ENCODE measurements at places on chromosomes 12 and 14.

DNA sequence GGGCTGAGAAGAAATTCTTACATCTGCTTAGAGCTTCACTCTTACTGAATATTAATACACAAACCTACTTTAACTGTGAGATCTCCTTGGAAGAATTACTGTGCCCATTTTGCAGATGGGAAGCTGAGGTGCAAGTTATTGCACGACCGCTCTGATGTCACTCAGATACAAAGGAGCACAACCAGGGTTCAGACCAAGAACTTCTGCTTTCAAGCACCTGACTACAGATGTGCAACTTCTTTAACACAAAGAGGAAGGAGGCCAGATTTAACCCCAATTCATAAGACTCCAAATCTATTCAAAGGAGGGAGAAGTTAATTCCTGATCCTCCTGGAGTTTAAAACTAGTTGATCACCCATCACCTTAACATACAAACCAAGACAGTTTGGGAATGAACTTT lies 232.6 kb downstream of the VRK1 start:
- no peak for DNase-seq

DNA sequence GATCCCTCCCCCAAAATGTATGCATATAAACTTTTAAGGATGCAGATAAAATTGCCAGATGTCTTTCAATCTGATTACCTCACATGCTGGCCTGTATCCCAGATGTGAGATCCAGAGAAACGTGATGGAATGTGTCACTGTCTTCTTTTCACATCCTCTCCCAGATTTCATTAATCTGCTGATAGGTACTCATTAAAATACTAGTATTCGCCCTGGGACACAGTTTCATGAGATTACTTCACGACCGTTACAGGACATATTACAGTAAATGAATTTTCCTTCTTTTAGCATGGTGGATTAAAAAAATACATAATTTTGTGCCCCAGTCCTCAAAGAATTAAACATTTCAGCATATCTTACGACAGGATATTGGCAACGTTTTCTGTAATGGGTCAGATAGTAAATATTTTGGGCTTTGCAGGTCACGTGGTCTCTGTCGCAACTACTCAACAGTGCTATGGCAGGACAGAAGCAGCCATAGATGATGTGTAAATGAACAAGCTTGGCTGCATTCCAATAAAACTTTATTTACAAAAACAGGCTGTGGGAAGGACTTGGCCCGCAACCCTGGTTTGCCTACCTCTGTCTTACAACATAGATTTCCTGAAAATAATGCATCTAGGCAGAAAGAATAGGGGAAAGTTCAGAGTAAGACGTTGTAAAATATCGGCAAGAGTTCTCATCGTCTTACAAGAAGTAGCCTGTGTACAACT lies 156.0 kb upstream of the DIO3 start:
- DNase-seq, result peak; percentile 74

DNA sequence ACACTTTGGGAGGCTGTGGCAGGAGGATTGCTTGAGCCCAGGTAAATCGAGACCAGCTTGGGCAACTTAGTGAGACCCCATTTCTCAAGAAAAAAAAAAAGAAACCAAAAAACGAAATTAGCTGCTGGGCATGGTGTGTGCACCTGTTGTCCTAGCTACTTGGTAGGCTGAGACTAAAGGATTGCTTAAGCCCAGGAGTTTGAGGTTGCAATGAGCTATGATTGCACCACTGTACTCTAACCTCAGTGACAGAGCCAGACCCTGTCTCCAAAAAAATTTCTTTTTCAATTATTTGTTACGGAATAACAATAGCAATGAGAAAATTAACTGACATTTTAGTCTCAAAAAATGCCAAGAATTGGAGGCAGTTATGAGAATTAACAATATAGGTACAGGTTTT lies 128.0 kb downstream of the CCDC91 start:
- no peak for DNase-seq

DNA sequence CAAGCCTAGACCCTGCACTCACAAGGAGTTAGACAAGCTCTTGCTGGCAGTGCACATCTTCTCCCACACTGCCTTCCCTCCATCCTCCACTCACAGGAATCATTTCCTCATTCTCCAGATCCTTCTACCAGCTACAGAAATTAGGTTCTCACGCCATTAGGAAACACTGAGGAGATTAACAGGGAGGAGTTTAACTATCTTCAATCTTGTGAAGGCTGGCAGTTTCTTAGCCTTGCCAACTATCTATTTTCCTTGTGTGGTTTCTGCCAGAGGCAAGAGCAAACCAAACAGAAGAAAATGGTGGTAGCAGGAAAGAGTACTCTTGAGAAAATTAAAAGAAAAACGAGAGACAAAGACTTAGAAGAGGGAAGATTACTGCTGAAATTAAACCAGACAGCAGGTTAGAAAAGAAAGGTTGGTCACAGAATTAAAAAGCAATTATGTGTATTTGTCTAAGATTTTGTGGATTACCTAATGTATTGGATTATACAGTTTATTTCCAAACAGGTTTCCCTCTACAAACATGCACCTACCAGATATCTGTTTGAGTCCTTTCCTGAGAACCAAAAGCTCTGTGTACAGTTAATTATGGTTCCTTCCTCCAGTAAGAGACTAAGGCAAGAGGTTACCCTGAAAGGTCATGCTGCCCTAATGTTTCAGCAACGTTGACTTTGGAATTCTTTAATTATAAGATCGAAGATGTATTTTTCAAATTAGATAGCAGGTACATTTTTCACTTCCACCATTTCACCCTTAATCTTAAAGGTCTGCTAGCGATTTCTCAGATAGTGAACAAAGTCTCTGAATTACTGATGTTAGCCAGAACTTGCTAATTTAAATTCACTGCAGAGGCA lies 5.0 kb downstream of the RERG start:
- no peak for DNase-seq

DNA sequence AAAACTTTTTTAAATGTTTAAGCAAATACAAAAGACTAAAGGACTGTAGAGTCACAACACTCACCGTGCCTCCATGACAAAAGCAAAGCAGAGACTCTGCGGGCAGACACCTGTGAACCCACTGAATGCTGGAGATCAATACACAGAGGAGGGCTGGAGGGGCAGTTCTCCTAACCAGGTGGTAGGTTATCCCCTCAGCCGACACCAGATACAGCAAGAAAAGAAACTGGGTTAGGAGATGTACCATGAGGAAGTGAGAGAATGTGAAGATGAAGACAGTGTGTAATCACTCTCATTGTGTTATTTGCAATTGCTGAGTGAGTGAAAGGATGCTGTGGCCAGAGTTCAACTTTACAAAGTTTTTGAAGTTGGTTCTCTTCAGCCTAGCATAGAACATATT lies 480.3 kb downstream of the BCL11B start:
- no peak for DNase-seq

DNA sequence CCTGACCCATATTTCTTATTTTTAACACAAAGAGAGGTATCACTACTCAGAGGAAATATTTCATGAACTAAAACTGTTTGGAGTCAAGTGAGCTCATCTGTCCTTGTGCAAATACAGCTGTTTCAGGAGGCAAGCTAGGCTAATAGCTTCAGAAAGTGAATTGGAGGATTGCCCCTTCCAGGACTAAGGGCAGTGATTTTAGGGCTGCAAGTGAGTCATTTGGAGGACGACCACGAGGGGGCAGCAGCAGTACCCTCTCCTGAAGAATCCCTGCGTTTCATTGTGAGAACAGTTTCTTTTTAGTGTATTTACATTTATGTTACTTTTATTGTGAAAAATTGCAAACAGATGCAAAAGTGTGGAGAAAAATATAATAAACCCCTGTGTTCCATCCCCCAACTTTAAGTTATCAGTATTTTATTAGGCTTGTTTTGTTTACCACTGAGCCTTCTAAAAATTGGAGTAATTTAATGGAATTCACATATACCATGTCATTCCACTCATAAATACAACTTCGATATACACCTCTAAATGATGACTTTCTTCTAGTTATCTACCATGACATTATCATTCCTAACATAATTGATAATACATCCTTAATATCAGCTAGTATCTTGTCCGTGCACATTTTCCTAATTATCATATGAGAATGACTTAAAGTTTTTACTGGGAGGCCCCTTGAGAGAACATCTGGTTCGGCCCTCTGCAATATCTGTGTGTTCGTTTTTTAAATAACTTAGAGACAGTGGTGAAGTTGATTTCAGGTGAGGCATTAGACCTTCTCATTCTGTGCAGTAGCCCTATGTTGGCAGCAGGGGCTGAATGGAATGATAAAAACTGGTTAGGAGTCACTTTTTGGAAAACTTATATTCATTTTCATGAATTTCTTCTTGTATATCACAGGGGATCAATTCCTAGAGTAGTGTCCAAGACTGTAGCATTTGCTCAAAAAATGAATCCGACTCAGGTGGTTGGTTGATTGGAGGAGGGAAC lies 13.7 kb downstream of the FOXJ2 start:
- DNase-seq, result peak; percentile 96

DNA sequence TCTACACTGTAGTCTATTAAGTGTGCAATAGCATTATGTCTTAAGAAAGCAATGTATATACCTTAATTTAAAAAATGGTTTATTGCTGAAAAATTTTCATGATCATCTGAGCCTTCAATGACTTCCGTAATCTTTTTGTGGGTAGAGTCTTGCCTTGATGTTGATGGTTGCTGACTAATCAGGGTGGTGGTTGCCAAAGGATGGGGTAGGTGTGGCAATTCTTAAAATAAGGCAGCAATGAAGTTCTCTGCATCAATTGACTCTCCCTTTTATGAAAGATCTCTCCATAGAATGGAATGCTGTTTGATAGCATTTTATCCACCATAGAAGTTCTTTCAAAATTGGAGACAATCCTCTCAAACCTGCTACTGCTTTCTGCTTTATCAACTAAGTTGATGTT lies 41.1 kb downstream of the BBS10 start:
- DNase-seq, result no peak

DNA sequence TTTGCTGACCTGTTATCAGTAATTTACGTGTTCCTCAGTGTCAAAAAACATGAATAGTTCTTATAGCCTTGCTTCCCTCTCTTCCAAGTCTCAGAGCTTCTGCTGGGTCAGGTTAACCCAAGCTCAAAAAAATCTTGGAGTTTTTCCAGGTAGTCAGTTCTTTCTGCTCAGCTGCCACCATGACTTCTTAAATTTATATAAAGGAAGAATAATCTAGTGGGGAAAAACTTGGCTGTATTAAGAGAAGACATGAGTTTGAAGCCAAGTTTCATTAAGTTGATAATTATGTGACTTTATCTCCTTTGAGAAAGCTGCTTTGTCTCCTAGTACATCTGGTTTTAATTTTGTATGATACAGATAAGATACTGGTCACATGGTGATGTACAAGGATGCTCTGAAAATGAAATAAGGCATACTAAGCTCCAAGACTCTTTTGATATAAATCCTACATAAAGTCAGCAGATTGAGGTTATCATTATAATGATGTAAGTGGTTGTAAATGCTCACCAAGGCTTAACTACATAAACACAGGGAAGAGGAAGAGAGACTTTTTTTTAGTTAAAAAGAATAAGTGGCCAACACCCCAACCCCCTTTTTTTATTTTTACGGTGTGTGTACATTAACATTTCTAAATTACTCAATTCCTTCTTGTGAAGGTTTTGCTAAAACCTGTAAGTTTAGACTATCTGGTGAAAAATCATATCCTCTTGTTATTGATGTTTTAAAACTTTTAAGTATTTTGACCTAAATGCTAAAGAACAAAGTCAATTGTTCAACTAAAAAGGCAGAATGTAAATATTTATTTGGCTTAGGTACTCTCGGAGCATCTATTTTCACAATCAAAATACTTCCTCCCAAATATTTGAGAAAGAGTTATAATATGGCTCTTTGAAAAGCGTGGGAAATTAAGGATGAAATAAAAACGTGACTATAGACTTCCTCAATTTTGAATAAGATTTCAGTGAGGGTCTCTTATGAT lies 84.1 kb upstream of the SLC38A2 start:
- DNase-seq, result no peak

GRCh38 chr12:128682548-128683275 lies 141.0 kb downstream of the SLC15A4 start:
- no peak for DNase-seq

DNA sequence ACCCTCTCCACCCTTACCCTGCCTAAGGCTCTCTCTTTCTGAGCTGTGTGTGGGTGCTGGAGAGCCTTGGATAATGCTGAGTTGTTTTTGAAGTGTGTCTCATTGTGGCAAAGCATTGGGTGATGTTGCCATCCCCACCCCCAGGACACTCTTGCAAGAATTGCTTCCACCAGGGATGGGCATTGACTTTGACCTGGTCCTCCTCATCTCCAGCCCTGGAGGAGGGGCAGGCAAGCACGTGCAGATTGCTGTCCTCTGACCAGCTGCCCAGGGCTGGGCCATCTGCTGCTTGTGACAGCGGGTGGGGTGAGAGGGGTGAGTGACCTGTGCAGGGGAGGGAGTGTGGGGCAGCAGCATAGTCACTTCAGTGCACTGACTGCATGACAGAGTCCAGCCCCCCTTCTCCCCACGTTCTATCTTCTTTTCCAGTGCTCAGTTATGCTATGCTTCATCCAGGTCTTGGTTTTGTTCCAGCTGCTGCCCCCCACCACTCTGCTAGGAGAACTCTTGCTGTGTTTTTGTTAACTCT lies 26.2 kb downstream of the SUSD6 start:
- no peak for DNase-seq

GRCh38 chr14:94217116-94217515 lies 43.0 kb downstream of the PPP4R4 start:
- no peak for DNase-seq

- no peak for DNase-seq
These were observed 154.9 kb downstream of the KIF26A start for GRCh38 chr14:104293231-104293841.

GRCh38 chr14:37824939-37825712 lies 229.7 kb downstream of the TTC6 start:
- no peak for DNase-seq

- no peak for DNase-seq
These were observed 41.1 kb downstream of the TMEM63C start for GRCh38 chr14:77222546-77223225.

DNA sequence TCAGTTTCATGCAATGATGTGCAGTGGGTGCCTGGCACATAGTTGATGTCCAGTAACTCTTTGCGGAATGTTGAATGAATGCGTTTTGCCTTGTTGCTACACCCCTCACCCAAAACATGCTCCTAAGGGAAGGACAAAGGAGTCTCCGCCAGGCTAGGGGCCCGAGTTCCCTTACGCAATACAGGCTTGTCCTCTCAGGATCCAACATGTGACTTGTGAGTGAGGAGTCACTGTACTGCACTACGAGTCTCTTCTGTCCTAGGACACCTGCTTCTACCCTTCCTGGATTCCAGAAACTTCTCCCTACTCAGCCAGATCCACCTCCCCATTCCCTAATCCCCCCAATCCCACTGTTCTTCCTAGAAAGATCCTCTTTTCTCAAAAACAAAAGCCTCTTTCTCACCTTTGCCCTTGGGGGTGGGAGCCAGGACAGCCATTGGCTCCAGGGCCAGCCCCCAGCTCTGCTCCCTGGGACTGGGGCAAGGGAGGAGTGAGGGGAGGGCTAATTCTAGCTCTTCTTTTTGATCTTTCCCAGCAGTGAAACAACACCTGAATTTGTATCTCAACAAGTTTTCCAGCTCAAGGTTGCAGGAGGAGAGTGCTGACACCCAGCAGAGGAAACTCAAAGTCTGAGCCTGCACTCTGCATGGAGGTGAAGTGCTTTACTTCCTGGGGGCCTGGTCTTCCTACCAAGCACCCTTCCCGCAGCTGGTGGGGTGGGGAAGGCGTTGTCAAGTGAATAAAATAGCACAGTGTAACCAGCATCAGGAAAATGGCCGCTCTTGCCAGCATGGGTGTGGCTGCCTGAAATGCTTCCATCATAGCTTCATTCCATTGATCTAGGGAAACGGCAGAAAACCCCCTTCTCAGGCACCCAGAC lies 3.4 kb upstream of the OTUB2 start:
- DNase-seq, result no peak

- DNase-seq, result no peak
These were observed 813.0 kb downstream of the GALC start for GRCh38 chr14:87179936-87180335.

- DNase-seq, result no peak
These were observed 56.2 kb upstream of the PTGR2 start for GRCh38 chr14:73795466-73795865.

Measured in lower leg skin (tissue), 4 donors.